Stimulated activated memory B cell treated with anti-CD40 and anti-IgM and Interleukin-4, amounts not matched to agents 10 μg/mL and 1 μg/mL and 100 μg/mL, for 72 hours (primary cell): ENCODE measurements at places on chromosomes 7 and 10.
A peak's percentile ranks its signal among the peaks of the same experiment; 100 is the strongest.

GRCh38 chr10:75660823-75661222 is 229.4 kb downstream of the LRMDA start:
- no peak for ATAC-seq

DNA sequence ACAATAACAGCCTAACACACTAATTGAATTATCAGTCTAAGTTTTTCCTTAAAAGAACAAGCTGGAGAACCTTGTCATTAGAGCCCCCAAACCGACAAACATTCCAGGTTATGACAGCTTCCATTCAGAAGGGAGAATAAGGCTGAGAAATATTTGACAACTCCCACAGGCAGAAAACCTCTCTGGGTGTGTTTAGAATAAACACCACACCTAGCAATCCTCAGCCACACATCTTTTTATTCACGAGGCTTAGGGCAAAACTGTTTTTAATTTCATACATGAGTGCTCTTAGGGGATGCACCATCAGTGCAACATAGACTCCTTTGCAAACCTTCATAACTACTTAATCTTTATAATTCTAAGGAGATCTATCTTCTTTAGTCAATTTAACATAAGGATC is 24.2 kb downstream of the STN1 start:
- ATAC-seq = no peak

DNA sequence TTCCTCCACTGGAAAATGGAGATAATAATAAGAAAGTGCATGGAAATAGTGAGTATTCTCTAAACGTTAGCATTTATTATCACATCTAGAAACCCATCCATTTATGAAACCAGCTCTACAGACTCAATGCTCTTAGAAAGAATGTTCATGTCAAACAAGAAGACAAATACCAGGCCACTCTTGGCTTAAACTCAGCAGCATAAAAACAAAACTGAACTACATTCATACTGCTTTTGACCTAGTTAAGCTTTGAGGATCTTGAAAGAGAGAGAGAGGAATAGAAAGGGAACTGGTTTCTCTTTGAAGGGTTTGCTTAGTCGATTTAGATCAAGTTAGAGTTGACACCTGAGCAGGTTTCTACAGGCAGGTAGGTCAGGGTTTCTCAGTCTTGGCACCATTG is 332.9 kb upstream of the PRKCQ start:
- no peak for ATAC-seq

DNA sequence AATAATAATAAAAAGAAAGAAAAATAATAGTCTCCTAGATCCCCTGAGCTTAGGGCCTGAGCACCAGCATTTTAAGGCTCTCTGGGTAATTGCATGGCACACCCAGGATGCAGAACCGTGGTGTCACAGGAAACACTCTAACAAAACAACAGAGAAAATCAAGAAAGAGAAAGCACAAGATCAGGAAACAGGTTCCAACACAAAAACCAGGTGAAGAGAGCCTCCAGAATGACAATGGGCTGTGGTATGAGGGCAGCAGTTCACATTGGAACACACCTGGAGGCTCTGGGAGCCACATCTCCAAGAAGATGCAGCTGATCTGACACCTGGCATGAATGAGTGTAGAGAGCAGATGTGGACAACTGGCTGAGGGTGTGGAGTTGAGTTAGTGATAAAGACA is 7.1 kb downstream of the MMRN2 start:
- ATAC-seq = no peak

GRCh38 chr10:92162541-92162940 is 128.3 kb downstream of the CPEB3 start:
- ATAC-seq = no peak

- no peak for ATAC-seq
These were observed 3.0 kb upstream of the EPHB6 start for GRCh38 chr7:142851919-142852318.

- ATAC-seq = no peak
These were observed 210.9 kb upstream of the C7orf33 start for GRCh38 chr7:148379677-148380076.

- no peak for ATAC-seq
These were observed 1.9 kb downstream of the BNIP3 start for GRCh38 chr10:131979821-131980270.

GRCh38 chr10:46233181-46233580 is 53.6 kb upstream of the ANTXRL start:
- ATAC-seq = peak; percentile 46

DNA sequence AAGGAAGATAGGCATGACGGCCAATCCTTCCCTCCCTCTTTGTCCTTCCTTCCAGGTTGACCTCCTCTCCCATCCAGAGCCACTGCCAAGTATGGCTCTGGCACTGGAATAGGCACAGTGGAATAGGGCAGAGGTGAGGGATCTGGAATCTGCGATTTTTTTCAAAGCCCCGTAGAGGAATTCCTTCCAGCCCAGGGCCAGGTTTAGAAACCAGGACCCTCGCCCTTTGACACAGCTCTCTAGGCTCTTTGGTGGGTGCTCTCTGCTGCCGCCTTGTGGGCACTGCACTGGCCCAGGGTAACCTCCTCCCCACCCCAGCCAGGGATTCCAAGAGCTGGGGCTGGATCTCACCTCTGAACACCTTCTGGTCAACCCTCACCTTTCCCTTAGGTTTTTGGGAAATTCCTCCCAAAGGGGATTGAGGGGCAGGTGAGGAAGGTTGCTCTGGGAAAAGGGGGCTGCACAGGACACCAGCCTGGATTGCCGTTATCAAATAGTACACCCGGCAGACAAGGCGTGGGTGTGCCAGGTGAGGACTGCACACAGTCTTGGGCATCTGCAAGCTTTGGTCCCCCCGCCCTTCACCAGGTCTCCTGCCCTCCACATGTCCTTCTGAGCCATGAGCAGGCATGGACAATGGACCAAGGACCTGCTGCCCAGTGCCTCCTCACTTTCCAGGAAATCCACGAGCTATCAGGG is 22.8 kb downstream of the C10orf105 start:
- peak; percentile 40 for ATAC-seq

GRCh38 chr10:123009105-123009820 is 457 bp downstream of the ACADSB start:
- peak; percentile 63 for ATAC-seq

DNA sequence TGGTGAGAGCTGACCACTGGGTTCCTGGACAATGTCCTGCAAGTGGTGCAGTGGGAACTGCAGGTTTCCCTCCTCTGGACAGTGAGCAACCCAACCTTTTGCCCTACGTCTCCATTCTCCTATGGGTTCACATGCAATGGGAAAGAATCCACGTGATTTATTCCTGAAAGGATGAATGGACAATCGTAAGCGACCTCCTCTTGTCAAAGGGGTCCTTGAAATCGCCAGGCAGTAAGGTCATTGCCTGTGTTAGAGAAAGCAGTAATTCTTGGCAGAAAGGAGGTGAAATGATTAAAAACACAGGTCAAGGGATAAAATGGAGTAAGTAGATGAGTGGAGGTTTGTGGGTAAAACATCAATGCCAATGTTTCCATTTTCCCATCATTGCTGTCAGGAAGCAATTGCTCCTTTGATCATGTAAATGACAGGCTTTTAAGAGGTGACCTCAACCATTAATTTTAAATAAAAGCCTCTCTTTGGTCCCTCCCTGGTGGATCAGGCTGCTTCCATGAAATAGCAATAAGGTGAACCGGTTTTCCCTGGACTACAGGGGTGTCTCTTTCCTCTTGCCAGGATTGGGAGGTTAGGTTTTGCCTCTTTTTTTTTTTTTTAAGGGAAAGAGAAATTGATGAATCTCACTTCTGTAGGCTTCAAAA is 330.0 kb upstream of the PRKCQ start:
- no peak for ATAC-seq

GRCh38 chr7:81692146-81692905 is 77.5 kb downstream of the HGF start:
- ATAC-seq = no peak

DNA sequence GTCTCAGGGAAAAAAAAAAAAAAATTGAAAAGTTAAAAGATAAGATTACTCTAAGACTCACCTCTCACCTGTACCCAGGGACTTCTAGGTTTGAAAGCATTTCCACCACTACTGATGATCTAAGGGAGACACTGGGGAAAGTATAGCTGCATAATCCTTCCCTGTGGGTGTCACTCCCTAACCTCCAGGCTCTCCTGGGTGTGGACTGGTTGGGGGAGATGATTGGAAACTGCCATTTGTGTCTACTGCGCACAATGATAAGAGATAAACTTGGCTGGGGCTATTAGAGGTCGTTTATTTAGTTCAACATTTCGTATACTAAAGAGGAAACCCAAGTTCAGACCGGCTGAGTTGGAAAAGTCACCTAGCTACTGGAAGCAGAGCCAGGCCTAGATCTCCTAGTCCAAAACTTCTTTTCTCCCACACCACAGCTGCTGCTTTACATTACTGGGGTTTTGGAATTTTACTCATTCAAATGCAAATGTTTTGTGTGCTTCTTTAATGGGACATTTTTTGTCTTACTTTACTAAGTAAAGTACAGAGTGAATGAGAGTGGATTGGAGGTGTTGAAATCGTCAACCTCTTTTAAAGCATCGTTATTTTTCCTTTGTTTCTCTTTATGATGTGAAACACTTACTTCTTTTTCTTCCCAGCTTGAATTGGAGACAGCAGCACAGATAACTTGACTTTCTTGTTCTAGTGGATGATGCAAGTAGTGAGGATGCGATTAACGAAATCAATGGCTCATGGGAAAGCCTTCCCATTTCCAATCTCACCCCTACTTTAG is 22.3 kb upstream of the SEC61G start:
- ATAC-seq = no peak

- ATAC-seq = no peak
These were observed 185.7 kb downstream of the TFEC start for GRCh38 chr7:115844857-115845256.

DNA sequence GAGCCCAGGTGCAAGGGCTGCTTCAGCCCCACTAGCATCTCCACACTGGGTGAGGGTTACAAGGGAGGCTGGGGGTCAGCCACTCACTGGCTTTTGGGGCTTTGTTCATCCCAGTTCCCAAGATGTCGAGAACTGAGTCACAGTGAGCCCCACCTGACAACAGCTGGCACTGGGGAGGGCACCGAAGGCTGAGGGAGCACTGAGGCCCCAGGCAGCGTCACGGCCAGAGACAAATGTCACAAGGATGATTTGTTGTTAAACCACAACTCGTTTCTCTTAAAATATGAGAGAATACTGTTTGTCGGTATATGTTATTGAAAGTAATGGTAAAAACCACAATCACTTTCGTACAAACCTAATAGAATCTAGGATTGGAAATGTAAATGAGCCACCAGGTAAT is 219.9 kb downstream of the CELF2 start:
- peak; percentile 28 for ATAC-seq

DNA sequence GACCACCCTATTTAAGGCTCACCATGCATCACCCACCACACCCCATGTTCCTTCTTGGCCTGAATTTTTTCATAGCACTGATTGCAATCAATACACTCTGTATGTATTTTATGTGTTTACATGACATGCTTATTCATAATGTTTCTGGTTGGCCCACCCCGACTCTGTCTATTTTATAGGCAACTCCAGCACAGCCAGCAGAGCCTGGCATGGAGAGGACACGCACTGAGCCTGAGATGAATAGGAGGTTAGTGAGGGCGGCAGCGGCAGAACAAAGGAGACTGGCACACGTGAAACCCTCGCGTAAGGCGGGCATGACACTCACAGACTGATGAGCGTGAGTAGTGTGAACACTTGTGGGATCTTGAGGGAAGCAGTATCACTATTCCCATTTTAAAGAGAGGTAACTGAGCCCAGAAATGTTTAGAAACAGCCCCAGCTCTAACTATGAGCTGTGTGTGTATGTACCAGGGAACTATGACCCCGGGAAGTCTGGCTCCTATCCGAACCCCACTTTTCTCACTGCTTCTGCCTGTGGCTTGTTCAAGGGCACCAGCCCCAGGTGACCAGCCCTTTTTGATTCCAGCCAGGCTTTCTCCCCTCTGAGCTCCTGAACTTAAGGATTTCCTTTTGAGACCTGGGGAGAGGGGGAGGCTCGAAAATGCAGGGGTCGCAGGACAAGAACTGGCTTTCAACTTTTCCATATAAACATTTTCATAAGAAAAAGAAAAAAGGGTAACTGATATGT is 113.3 kb downstream of the ARHGAP22 start:
- no peak for ATAC-seq

- ATAC-seq = no peak
These were observed 29.2 kb downstream of the TFAM start for GRCh38 chr10:58414270-58415041.

DNA sequence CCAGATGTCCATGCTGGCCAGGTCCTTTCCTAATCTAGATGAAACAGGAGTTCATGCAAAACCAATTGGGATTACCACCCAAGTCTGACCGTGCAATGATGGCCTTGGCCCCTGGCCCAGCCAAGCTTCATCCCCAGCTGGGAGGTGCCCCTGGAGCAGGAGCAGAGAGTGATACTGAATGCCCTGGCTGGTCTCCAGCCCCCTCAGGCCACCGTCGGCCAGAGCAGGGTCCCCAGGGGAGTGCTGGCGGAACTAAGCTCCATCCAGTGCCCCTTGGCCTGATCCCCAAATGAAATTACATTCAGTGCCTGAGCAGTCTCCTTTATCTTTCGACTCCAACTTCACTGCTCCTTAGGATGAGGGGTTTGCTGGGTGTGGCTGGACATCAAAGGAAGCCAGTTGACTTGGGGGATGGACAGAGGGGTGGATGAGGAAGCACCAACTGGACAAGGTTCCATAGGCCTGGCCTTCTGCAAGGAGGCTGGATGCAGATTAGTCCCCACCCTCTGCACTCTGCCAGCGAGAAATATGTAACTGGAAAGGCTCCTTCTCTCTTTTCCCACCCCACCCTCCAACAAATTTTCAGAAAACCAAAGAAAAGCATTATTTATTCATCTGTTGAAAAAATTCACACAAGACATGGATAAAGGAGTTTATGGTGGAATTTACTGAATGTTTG is 275.5 kb downstream of the PLXNA4 start:
- no peak for ATAC-seq

DNA sequence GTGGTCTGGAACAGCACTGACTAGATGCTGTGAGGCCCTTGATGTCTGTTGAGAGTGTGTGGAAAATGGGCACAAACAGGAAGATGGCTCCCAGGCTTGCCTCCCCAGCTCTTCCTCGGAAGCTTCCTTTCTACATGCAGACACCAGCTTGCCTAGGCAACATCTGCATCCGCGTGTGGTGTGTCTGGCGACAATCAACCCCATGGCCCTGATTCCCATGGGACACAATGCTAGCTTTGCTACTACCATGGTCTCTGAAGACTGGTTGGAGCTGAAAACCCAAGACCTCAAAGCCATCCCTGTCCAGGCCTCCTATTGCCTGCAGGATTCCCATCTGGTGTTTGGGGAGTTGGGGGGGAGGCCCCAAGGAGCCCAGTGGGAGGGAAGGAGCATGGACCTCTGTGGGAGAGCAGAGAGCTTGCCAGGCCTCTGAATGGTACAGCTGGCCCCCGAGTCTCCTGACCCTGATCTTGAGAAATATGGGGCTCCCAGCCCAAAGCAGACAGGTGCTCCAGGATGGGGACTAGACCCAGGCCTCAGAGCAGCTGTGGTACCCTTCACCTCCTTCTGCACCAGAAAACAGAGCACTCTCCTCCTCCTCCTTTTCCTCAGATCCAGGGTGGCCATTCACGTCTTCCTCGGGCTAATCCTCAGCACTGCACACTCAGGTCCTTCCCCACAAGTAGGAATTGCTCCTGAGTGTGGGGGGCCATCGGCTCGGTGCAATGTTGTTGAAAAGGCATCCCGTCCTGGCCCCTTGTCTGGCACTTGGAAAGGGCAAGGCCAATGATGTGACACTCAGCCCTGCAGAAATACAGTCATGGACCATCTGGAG is 57.6 kb downstream of the ARHGAP22 start:
- ATAC-seq = no peak
